Midbrain (tissue), 1 donor: ENCODE measurements at places on chromosomes 13 and 19.
A peak's percentile ranks its signal among the peaks of the same experiment; 100 is the strongest.

GRCh38 chr19:42555801-42556200 lies 27.5 kb upstream of the CEACAM1 start:
- peak; percentile 48 for DNase-seq

DNA sequence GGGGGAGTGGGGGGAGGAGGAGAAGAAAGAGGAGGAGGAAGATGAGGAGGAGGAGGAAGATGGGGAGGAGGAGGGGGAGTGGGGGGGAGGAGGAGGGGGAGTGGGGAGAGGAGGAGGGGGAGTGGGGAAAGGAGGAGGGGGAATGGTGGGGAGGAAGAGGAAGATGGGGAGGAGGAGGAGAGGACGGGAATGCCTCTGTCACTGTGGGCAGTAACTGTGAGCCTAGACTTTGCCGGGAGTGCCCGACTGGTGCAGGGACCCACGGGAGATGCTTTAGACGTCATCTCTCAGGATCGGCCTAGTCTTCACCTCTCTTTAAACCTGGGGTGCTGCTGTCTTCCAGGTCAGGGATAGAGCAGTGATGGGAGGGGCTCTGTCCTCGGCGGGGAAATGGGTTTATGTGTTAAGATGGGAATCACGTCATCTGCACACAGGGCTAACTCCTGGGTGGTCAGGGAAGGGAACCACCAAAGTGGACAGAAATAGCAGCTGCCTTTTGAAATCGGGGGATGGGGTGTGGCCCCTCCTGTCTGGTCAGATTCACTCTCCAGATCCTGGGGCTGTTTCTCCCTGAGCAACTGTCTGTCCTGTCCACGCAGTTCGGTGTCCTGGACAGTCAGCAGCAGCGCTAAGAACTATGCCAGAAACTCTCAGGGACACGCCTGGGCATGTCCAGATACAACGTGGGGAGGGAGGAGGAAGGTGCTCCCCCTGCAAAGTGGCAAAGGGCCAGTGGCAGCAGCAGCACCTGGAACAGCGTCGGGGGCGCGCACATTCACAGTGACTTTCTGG lies 26.9 kb downstream of the GAS6 start:
- no peak for DNase-seq

- no peak for DNase-seq
Observed at GRCh38 chr19:45560686-45561085, 23.9 kb downstream of the OPA3 start.

GRCh38 chr19:19696386-19696785 lies 27.7 kb downstream of the ZNF101 start:
- DNase-seq: no peak

GRCh38 chr19:51108805-51109146 lies 567 bp upstream of the CTU1 start:
- DNase-seq: no peak

DNA sequence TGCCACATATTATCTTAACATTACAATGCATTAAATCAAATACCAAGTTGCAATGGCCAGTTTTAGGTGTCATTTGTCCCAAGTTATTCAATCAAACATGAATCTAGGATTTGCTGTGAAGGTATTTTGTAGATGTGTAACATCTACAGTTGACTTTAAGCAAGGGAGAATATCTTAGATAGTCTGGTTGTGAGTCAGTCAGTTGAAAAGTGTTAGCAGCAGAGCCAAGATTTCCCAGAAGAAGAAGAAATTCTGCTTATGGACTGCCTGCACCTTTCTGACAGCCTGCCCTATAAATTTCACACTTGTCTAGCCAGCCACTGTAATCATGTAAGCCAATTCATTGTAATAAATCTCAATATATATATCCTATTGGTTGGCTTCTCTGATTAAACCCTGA lies 41.3 kb upstream of the INTS6 start:
- DNase-seq: no peak

DNA sequence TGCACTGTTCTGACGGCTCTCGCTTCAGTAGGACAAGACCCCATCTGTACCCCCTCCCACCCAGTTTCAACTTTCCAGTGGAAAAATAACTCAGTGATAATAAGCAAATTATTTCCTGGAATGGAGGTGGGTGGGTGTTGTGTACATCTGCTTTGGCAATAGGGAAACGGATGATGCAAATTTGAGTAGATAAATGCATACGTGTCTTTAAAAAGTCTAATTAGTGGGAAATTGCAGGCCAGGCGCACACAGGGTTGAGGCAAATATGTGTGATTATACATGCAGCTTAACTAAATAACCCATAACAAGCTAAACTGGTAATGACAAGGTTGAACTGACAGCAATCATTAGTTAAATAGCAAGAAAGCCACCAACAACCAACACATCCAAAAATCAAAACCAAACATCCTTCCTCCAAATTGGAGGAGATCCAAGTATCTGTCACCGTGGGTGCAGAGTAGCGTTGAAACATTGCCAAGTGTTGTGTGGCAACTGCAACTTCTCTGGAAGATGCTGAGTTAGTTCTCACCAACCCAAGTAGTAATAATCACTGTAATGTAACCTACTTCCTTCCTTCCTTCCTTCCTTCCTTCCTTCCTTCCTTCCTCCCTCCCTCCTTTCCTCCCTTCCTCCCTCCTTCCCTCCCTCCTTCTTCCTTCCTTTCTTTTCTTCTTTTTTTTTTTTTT lies 54.6 kb downstream of the TRPM4 start:
- DNase-seq: no peak

- DNase-seq: no peak
Observed at GRCh38 chr19:35119091-35119490, 3.5 kb downstream of the FXYD3 start.

DNA sequence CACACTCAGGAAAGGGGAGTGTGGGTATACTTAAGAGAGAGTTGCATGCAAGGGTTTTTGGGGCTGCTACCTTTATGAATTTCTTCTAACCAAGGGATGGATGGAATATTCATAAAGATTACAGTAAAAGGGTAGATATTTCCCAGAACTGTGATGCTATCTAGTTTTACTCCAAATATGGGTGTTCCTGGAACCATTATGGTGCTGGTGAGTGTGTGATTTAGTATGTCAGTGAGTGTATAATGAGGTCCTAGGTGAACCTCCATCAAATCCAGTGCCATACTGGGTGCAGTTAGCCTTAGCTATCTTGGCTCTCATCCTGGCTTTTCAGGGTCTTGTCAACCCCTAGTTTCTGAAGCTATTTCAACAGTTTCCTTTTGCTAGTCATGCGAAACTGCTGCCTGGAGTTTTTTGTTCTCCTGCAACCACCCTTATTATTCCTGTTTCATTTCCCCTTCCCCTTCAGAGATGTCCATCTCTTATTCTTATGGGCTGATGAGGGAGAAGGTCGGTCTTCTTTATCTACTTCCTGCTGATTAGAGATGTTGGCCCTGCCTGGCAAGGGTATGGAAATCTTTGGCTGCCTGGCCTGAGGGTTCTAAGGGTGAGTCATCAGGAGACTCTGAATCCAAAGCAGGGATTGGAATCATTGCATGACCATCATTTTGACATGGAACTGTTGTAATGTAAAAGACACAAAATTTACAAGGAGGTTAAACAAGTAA lies 202.3 kb downstream of the NBEA start:
- no peak for DNase-seq

- DNase-seq: no peak
Observed at GRCh38 chr19:35310811-35311465, 18.0 kb upstream of the CD22 start.

DNA sequence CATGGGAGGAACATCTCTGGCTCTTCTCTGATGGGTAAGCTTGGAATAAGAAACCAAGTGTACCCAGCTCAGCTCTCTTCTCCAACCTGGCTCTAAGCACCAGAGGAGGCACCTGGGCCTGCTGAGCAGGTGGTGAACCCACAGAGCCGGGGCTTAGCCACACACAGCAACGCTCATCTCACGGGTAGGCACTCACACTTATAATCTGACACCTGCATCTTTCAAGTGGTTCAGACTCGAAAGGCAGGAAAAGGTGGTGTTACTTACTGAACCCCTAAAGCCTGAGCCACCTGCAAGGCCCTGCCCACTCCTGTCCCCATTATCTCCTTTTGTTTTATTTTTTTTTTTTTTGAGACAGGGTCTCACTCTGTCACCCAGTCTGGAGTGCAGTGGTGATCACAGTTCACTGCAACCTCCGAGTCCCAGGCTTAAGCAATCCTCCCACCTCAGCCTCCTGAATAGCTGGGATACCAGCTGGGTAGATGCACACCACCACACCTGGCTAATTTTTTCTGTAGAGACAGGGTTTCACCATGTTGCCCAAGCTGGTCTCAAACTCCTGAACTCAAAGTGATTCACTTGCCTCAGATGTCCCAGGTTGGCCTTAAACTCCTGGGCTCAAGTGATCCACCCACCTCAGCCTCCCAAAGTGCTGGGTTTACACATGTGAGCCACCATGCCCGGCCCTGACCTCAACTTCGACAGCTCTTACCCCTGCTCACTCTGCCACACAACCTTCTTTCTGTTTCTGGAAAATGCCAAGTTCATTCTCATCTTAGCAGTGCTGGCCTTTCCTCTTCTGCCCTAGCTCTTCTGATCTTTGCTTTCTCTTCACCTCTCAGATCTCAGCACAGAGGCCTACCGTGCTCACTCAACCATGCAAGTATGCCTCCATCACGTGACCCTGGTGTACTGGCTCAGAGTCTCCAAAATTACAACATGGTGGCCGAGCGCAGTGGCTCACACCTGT lies 9.7 kb downstream of the FBXL12 start:
- DNase-seq: no peak

DNA sequence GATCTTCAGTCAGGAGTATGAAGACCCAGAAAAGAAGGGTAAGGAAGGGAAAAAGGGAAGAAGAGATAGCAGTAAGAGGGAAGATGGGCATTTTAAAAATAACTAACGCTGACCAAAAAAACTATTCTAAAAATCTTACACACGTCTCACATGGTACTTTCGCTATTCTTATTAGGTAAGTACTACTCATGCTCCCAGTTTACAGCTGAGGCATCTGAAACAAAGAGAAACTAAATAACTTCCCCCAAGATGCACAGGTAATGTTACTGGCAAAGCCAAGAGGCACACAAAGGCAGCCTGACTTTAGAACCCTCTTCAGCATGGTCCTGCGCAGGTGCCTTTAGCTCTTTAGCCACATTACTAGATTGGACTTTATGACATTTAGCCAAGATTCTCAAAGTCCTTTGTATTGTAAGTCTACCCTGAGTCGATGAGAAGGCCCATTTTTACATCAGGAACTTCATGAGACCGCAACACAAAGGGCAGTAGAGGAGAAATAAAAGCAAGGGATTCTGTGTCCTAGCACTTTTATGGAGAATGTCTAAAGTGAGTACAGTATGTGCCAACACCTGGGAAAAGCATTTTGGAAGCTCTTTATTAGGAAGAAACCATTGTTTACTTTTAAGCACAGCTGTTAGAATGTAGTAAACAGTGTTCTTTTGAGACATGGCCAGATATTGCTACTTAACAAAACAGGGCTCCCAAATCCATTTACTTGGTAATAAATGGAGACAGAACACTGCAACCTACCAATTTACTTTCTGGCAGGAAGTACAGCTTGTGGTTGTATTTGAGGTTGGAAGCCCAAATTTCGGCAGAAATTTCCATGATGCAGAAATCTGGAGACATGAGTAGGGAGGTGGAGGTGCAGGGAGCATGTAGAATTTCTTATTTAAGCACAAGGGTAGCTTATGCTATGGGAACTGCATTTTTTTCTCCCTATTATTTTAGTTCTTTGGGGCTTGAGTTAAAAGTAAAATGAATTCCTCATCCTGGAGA lies 250.7 kb downstream of the KCTD12 start:
- DNase-seq: no peak

DNA sequence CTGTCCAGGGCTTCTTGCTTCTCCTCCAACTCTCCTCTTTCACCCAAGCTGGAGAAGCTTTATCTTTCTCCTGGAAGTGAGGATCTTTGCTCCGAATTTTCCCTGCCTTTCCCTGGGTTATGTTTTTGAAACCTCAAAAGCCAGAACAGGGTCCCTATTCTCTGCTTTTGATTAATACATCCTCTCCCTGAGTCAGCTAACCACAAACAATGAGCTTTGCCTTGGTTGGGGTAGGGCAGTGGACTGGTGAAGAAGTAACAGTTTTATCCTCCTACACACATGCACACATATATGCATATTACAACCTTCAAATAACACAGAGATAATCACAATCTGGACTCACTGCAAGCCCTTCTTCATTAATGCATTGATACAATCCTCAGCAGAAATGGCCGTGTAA lies 44.6 kb downstream of the DLEU7 start:
- no peak for DNase-seq

- DNase-seq: no peak
Observed at GRCh38 chr13:31870511-31870910, 131.2 kb downstream of the RXFP2 start.
